ENCODE measurements at places on chromosomes 16 and 17.

GRCh38 chr16:8866884-8867215 lies 2.0 kb downstream of the CARHSP1 start:
- no peak for DNase-seq

DNA sequence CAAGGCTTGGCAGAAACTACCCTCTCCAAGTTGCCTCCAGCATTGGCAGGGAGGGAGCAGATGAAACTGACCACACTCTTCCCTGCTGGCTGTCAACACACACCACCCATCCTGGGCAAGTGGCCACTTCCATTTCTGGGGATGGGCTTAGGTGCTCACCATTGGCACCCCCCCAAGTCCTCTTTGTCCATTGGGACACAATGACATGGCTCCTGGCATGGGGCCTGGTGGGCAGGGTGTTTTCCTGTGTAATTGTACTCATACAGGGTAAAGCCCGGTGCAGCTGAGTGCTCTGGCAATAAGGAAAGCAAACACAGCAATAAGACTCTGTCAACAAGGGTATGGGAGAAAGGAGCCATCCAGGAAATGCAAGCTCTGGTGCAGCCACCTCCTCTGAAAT lies 22.6 kb downstream of the SCNN1B start:
- no peak for DNase-seq

DNA sequence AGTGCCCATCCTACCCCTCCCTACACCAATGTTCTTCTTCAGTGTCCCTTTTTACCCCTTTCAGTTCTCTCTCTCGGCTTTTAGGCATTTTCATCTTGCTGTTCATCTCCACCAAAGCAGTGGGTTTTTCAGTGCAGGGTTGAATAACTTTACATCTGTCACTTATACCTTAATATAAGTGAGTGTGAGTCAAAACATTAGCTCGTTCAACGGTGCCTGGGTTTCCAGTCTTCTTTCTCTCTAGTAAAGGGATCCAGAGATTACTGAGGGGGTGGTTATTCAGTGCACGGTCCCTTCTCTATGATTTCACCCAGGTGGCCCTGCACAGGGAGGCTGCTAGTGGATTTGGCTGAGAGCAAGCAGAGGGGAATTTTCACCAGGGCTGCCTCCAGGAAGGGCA lies 210.6 kb upstream of the CDH5 start:
- DNase-seq: no peak

DNA sequence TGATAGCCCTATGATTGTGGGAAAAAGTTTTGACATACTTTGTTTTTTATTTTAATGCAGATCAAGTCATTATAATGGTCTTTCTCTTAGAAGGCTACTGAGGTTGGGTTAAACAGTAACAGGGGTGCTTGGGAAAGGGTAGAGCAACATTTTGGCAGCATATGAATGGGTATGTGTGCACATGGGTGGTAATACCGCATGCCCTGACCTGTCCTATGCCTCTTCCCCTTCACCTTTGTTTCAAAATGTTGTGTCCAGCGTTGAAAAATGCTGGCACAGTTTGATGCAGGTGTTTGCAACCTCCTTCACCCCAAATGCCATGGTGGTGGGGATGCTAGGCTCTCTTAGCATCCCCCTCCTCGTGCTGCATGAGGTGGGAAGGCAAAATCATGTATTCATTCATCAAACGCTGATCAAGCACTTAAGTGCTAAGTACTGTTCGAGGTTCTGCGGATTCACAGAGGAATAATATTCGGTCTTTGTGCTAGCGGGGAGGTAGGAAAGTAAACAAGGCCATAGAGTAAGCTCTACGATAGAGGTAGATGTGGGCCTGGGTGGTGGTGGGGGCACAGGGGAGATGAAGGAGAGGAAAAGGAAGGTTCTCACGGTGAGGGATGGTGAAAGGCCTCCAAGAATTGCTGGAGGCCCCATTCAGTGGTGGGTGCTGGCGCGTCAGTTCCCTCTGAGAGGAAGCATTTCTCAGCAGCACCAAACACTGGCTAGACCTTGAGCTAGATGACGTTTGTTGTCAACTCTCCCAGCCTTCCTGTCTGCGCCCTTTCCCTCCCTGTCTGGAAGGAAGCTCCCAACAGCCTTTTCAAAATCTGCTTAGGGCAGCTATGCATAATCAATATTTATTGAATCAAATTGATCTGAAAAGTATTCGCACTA lies 13.3 kb upstream of the MARCHF10 start:
- DNase-seq: no peak

- DNase-seq: peak; percentile 91
Measured at GRCh38 chr16:28935924-28936783, 4.4 kb downstream of the CD19 start.

- DNase-seq: no peak
Measured at GRCh38 chr16:8776129-8776584, 21.3 kb downstream of the TMEM186 start.

GRCh38 chr16:30846649-30847402 lies 47.1 kb downstream of the BCL7C start:
- no peak for DNase-seq

- DNase-seq: no peak
Measured at GRCh38 chr16:27390151-27390550, 11.8 kb upstream of the IL21R start.

GRCh38 chr17:34479371-34479770 lies 100.0 kb upstream of the TMEM132E start:
- no peak for DNase-seq

DNA sequence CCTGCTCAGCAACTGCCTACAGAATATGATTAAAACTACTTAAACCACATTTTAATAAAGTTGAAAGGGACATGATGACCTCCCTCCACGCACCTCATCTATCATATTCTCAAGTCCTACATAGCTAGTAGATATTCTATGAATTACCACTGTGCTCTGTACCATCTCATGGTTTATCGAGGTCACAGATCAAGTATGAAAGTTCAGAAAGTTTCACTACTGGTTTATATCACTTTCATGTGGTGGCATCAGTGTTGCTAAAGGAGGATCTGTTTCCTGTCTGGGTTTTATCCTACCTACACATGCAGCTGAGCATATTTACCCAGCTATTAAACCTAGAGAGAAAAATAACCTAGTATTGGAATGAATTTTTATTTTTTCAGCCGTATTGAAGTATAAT lies 214.9 kb upstream of the MON1B start:
- no peak for DNase-seq

DNA sequence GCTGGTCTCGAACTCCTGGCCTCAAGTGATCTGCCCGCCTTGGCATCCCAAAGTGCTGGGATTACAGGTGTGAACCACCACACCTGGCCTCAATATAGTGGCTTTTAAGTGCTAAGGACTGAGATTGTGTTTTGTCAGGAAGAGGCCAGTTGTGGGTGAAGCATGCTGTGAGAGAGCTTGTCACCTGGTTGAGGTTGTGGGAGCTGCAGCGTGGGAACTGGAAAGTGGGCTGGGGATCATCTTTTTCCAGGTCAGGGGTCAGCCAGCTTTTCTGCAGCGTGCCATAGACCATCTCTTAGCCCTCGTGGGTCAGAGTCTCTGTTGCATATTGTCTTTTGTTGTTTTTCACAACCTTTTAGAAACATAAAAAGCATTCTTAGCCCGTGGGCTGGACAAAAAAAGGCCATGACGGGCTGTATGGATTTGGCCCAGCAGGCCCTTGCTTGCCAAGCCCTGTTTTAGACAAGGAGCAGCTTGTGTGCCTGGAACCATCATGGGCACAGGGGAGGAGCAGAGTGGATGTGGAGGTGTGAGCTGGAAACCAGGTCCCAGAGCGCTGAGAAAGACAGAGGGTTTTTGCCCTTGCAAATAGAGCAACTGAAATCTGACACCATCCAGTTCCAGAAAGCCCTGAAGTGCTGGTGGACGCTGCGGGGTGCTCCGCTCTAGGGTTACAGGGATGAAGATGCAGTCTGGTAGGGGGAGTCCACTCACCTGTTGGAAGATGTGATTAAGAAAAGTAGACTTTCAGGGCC lies 5.5 kb downstream of the BIRC5 start:
- DNase-seq: no peak

GRCh38 chr16:86370062-86370461 lies 140.3 kb upstream of the FOXF1 start:
- no peak for DNase-seq

DNA sequence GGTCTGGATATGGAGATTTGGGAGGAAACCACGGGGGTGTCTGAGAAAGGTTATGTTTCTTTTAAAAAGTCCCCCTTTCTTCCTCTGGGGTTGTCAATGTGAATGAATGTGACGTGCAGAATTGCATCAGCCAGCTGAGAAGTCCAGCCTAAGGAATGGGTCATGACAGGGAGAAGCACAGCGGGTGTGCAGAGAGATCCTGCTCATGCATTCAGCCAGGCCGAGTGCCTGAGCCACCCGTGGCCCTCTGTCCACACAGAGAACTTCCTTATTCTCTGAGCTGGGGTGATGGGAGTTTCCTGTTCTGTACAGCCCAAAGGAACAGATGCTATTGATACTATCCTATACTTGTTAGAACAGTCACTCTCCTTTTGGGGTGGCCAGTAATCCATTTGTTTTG lies 117.9 kb downstream of the CPPED1 start:
- no peak for DNase-seq

- no peak for DNase-seq
Measured at GRCh38 chr17:63986821-63987220, 11.3 kb upstream of the PRR29 start.

DNA sequence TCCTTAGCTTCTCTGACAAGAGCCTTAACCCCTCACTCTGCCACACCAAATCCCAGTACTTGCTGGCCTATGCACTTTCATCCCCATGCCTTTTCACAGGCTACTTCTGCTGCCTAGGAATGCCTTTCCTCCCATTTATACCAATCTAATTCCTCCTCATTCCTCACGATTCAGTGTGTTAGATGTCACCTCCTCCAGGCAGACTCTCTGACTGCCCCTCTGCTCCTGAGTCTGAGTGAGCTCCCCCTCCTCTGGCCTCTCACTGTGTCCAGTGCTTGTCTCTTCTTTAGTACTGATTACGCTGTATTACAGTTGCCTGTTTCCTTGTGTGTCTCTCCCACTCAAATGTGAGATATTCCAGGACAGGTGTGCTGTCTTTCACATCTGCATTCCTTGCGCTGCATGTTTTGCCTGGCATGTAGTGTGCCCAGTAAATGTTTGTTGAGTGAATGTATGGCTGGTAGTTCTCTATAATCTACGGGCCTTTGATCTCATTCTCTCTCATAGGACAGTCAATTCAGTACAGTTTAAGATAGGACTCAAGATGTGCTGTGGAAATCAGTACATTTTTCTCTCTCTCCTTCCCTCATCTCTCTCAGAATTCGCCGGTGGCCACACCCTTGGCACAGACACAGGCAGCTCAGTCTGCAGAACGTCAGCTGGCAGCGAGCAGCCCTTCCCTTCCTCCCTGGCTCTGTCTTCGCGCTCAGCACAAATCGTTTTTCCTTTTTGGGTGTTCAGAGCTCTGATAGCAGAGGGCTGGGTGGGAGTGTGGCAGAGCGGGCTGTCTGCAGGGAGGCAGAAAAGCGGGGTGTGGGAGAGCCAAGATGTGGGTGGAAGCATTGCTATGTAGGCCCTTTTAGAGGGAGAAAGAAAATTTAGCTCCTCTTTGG lies 18.5 kb downstream of the ARL4D start:
- no peak for DNase-seq

- no peak for DNase-seq
Measured at GRCh38 chr16:27239026-27239425, 29.5 kb downstream of the NSMCE1 start.

DNA sequence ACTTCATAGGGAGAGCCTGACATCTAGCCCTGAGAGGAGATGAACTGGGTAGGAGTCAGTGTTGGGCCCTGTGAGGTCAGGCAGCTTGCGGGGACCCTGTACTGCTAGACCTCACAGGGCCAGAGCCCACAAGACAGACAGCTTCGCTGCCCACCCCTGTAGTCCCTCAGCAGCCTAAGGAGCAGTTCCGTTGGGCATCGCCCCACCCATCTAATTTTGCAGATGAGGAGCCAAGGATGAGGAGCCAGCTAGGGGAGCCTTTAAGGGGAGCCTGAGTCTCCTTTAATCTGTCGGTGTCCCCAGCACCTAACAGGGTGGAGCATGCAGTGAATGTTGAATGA lies 755 bp upstream of the TUFM start:
- DNase-seq: no peak

DNA sequence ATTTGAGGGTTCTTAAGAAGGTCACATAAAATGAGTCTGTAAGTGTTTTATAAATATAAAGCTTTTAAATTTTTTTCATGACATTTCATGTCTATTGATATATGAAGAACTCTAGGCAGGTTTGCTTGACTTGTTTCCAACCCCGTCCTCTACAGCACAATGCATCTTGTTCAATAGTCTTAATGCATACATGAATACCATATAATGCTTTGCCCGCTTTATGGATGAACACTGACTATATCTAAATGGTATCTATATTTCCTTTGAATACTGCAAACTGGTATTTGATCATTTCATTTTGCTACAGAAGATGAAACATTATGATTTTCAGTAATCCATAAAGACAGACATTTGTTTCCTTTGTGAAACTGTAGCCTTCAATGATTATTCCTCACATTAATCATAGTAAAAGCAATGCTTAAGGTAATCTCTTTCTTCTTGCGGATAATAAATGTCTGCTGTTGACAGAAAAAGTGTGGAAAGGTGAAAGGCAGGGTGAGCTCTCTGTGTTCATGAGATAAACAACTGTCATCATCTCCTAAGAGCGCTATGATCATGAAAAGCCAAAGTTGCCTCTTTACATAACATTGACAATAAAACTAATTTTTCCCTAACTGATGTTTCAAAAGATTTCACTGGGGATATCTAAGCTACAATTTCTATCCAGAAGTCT lies 645.1 kb downstream of the CDH8 start:
- no peak for DNase-seq

GRCh38 chr16:64092271-64092670 lies 1029.6 kb downstream of the CDH11 start:
- no peak for DNase-seq

DNA sequence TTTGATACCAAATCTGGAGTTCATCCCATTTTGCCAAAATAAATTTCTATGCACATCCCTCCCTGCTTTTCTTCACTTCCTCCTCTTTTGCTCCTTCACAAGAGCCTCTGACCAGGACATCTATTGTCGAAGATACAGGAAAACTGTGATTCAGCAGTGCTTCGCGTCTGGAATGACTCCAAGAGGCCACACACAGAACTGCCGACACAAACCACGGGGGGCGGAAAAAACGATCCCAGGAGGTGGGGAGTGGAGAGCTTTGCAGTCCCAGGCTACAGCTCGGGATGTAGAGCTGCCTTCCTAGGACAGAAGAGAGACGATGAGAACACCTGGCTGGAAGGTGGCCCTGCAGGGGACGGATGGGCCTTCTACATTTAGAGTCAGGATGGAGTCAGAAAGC lies 102.8 kb downstream of the XYLT1 start:
- DNase-seq: no peak

DNA sequence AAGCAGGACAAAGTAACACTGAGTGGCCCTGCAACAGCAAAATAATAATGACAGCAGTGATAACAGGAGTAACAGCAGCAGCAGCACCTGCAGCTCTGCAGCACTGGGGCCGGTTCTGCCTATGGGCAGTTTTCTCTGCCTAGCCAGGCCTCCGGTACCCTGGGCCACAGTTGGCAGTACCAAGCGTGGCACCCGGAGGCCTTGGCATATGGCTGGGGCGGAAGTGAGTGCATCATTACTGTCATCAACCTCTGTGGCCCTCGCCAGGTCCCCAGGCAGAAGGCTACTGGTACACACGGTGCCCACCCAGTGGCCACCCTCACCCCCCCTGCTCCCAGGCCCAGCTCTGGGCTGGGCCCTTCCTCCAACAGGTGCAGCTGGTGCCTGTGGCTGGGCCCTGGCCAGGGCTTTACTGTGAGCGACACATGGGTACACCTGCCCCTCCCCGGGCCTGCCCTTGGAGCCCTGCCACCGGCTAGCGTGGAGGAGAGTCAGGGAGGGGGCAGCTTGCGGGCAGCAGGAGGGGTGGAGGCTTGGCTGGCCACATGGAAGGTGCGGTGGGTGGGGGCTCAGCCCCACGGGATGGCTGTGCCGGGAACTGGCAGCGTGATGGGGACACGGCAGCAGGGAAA lies 3.0 kb downstream of the KCNJ12 start:
- no peak for DNase-seq

All from GM12892 (cell line).